ENCODE measurements at places on chromosomes 4 and X.

- no peak for DNase-seq
Observed at GRCh38 chr4:121272526-121272925, 108.3 kb downstream of the QRFPR start.

GRCh38 chr4:186958726-186959350, 235.2 kb upstream of the FAT1 start:
- no peak for DNase-seq

- DNase-seq: no peak
Observed at GRCh38 chr4:176818531-176818930, 25.8 kb upstream of the VEGFC start.

GRCh38 chr4:64846417-64846816, 437.2 kb upstream of the TECRL start:
- DNase-seq: no peak

DNA sequence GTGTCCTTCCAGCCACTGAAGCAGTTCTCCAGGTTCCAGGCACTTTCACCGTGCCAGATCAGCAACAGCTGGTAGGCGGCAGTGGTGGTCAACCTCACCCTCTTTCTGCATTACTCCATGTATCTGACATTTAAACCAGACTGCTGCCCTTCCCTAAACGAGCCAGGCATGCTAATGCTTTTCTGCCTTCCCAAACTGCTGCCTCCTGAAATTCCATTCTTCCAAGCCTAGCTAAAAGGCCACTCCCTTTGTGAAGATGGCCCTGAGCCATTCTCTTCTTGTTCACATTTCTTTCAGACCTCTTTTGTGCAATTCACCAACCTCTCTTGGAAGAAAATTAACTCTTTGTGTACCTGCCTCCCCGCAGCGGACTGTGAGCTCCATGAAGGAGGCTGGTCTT, 73.7 kb downstream of the CHST7 start:
- DNase-seq: no peak

DNA sequence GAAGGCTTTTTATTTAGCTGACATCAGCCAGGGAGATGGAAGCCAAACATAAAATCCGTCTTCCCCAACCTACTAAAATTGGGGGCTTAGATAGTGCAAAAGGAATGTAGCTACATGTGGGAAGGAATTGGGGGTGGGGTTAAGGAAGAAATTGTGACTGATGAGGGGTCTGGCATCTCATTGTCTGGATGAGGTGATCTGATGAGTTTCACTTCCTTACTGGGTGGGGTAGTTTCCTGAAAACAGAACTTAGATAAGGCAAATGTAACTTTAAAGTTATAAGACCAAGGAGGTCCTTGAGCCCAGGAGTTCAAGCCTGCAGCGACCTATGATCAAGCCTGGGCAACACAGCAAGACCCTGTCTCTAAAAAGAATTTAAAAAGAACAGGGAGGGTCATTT, 105.5 kb upstream of the NEIL3 start:
- no peak for DNase-seq

DNA sequence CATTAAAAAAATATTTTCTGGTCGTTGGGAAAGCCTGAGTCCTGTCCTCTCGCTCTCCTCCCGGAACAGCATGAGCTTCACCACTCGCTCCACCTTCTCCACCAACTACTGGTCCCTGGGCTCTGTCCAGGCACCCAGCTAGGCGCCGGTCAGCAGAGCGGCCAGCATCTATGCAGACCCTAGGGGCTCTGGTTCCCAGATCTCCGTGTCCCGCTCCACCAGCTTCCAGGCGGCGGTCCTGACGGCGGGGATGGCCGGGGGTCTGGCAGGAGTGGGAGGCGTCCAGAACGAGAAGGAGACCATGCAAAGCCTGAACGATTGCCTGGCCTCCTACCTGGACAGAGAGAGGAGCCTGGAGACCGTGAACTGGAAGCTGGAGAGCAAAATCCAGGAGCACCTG, 807.2 kb upstream of the NDST4 start:
- DNase-seq: no peak

Data from activated CD4-positive, alpha-beta T cell treated with anti-CD3 and anti-CD28 coated beads, Interleukin-2, amount 50 U/mL, for 24 hours (primary cell).